IPS-NIHi11 (cell line): ENCODE measurements at places on chromosomes 13 and 19.

GRCh38 chr13:41334810-41335209 is 23.7 kb downstream of the NAA16 start:
- DNase-seq: no peak

- peak; percentile 87 for DNase-seq
These were observed 1.5 kb upstream of the GADD45B start for GRCh38 chr19:2474232-2475017.

- DNase-seq: no peak
These were observed 3.2 kb downstream of the TEX30 start for GRCh38 chr13:102770435-102770834.

GRCh38 chr13:33994198-33994597 is 176.2 kb downstream of the RFC3 start:
- no peak for DNase-seq

DNA sequence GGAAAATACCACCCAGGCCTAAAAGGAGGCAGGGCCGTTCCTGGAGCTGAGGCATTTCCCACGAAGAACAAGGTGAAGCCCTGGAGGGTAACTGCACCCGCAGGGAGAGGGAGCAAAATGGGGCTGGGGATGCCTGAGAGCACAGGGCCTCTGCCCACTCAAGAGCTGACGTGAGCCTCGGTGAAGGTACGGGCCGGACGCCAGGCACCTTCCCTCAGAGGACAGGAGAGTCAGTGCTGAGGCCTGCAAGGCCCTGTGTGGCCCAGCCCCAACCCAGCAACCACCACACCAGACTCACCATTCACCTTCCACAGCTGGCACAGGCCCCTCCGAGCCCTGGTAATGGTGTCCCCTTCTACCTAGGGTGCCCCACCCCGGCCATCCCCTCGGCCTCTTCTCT is 36.3 kb downstream of the DNMT1 start:
- no peak for DNase-seq

- peak; percentile 91 for DNase-seq
These were observed 720 bp upstream of the HNRNPL start for GRCh38 chr19:38850436-38850975.

DNA sequence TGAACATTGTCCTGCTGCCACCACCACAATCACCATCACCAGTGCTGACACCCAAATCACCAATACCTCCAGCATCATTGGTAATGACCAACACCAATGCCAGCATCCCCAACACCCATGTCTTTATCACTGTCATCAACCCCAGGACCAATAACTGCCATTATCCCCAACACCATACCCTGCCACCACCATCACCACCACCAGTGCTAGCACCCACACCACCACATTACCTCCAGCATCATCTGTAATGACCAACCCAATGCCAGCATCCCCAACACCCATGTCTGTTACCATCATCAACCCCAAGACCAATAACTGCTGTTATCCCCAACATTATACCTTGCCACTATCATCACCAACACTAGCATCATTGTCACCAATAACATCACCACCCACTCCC is 2.6 kb downstream of the LGI4 start:
- DNase-seq: no peak

GRCh38 chr13:27827646-27828045 is 35.4 kb downstream of the GSX1 start:
- DNase-seq: no peak

DNA sequence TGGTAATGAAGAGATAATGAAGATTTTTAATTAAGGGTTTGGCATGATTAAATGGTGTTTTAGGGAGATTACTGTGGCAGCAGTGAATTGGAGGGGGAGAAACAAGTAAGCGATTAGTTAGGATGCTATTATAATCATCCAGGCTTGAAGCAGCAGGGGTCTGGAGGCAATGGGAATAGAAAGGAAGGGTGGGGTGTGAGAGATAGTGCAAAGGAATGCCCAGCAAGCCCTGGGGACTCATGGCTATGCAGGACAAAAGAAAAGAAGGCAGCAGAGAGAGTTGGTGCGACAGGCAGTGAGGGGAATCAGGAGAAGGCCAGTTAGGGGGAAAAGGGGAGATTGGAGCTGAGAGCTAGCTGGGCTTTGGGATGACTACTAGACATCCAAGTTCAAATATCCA is 34.5 kb downstream of the SOX21 start:
- no peak for DNase-seq

DNA sequence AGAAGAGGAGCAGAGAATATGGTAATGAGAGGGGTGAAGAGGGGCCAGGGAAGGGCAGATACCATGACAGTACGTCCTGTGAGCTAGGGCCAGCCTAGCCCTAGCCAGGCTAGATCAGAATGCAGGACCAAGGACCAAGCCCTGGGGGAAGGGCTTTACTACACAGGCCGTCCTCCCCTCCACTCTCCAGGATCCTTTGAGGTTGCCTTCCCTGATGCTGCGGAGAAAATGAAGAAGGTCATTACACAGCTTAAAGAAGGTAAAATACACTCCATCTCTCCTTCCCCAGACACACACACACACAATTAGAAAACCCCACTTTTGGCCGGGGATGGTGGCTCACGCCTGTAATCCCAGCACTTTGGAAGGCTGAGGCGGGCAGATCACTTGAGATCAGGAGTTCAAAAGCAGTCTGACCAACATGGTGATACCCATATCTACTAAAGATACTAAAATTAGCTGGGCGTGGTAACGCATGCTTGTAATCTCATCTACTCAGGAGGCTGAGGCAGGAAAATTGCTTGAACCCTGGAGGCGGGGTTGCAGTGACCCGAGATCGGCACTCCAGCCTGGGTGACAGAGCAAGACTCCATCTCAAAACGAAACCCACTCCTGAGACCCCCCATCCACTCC is 8.5 kb downstream of the SPACA6 start:
- no peak for DNase-seq

- no peak for DNase-seq
These were observed 289.8 kb upstream of the SPRY2 start for GRCh38 chr13:80630685-80631121.

GRCh38 chr13:77305266-77305665 is 21.6 kb downstream of the MYCBP2 start:
- DNase-seq: no peak

- no peak for DNase-seq
These were observed 40.7 kb upstream of the STARD13 start for GRCh38 chr13:33326246-33326645.

DNA sequence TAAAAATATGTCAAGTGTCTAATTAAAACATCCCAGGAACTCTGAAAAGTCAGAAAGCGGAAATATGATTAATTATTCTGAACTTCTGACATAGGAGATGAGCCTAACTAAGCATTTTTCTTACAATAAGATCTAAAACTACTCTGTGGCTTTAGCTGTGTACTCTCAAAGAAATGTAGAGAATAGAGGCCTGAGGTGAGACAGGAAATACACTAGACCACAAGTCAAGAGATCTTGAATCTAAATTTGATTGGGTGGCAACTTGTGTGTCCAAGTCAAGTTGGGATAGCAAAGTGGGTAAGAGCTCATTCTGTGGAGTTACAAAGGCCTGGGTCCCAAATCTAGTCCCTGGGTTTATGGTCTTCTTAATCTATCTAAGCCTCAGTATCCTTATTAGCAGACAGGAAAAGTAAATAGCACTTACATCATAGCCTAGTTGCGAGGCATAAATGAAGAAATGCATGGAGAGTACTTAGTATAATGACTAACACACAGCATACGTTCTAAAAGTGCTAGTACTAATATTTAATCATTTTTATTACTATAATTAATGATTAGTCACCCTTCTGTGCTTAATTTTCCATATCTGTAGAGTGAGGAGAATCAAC is 9.4 kb upstream of the LRRC63 start:
- no peak for DNase-seq

GRCh38 chr19:30696514-30696913 is 324.3 kb downstream of the ZNF536 start:
- peak; percentile 90 for DNase-seq

- DNase-seq: peak; percentile 85
These were observed 30.1 kb upstream of the OLFM2 start for GRCh38 chr19:9966448-9966847.

GRCh38 chr13:43877766-43878165 is 1.8 kb downstream of the CCDC122 start:
- no peak for DNase-seq

DNA sequence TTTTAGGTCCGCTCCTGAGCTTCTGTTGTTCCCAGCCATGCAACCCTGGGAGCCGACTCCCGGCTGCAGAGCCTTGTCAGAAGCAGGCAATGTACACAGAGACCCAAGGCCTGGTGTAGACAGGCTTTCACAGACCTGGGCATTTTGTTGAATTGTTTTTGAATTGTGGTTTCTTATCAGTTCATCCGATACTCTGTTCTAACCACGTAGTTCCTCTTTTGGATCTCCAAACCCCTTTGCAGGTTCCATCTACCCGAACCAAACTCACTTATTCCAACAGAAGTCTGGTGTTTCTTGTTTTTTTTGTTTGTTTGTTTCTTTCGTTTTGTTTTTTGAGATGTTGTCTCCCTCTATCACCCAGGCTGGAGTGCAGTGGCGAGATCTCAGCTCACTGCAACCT is 6.3 kb upstream of the NLRP2 start:
- DNase-seq: no peak
